ENCODE measurements at places on chromosomes 11 and 22.
A peak's percentile ranks its signal among the peaks of the same experiment; 100 is the strongest.

GRCh38 chr11:95556011-95556341 lies 233.6 kb downstream of the FAM76B start:
- no peak for DNase-seq

DNA sequence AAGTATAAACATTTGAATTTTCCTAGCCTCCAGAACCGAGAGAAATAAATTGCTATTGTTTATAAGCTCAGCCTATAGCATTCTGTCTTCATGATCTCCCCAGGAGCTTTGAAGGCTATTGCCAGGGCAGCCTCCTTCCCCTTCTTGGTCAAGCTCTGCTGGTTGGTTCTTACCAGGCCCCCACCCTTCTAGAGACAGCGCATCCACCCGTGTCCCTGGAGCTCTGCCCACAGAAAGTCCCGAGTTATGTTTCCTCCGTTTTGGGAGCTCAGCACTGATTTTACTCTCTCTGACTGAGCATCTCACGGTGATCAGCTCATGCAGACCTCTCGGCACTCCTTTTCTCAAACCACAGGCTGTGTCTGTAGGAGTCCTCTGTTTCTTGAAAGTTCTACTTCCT lies 123.8 kb upstream of the SORL1-AS1 start:
- DNase-seq: no peak

DNA sequence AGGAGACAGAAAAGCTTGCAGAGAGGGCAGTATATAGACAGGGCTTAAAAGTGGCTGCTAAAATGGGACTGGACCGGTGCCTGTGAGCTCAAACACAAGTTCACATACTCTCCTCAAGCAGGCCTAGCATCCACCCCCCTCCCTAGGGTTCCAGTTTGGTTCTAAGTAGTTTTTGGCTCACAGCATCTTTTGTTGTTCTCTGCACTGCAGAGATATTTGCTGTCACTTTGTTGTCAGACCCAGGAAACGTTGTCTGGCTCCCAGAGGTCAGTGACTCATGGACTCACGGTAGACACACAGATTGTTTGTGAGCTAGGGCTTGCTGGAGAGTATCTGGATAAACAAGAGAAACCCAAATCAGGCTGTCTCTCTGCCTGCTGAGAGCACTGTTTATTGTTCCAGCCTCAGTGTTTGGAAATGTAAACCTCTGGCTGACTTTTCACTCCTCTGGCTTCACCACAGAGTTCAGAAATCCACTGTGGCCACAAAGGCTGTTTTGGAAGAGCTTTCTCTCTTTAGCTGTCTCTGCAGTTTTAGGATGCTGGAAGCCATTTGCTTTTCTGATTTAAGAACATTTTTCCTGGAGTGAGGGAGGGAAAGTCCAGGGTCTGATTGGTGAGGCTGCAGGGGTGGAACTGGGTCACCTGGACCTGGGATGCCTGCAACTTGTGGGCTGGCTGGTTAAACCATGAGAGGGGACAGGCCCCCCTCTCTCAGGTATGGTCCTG lies 303.7 kb upstream of the PLET1 start:
- no peak for DNase-seq

- DNase-seq: no peak
These were observed 10.7 kb downstream of the MAML2 start for GRCh38 chr11:96332126-96332771.

GRCh38 chr11:117232911-117233409 lies 489 bp downstream of the RNF214 start:
- DNase-seq: no peak

DNA sequence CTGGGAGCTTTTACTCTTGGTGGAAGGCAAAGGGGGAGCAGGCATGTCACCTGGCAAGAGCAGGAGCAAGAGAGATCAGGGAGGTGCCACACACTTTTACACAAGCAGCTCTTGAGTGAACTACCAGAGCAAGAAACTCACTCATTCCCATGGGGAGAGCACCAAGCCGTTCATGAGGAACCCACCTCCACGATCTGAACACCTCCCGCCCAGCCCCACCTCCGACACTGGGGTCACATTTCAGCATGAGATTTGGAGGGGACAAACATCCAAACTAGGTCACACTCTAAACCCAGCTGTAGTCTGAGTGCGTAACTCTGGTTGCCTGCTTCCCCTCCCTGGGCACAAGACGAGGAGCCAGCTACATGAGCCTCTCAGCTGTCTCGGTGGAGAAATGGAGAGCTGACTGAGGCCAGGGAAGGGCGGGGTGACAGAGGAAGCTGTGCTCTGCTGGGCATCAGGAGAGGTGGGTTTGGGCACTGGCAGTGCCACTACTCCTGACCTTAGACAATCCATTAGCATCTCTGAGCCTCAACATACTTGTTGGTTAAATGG lies 134.6 kb downstream of the PKNOX2 start:
- DNase-seq: no peak

GRCh38 chr11:113096648-113097047 lies 135.4 kb downstream of the NCAM1 start:
- DNase-seq: no peak

DNA sequence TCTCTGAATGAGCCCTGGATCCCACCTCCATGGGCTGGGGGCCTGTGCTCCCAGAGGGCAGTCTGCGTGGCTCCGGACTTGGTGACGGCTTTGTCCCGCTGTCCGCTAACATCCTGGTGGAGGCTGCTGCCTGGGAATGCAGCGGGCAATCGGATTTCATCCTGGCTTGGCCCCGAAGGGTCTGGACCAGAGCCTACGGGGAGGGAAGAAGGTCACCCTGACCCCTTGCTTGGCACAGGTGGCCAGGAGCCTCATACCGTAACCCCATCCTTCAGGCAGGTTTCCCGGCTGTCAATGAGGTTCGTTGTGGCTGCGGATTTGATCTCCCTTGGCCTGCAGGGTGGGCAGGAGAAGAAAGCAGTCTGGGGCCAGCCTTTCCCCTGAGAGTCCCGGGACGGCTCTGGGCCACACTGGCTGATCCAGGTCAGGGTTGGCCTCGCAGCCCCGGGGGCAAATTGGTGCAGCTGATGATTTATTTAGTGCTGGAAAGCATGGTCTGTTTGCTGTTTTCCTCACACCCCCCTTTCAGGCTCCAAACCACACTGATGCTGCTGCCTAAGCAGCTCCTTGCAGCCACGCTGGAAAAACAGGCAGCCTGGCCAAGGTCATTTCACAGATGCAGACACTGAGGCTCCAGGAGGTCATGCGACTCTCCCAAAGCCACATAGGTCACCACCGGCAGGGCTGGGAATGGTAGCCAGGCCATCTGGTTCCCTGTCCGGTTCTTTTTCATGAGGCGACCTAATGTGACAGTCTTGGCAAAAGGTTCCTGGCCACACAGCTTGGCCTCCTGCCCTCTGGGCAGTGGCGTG lies 15.0 kb downstream of the PRDM11 start:
- DNase-seq: no peak

DNA sequence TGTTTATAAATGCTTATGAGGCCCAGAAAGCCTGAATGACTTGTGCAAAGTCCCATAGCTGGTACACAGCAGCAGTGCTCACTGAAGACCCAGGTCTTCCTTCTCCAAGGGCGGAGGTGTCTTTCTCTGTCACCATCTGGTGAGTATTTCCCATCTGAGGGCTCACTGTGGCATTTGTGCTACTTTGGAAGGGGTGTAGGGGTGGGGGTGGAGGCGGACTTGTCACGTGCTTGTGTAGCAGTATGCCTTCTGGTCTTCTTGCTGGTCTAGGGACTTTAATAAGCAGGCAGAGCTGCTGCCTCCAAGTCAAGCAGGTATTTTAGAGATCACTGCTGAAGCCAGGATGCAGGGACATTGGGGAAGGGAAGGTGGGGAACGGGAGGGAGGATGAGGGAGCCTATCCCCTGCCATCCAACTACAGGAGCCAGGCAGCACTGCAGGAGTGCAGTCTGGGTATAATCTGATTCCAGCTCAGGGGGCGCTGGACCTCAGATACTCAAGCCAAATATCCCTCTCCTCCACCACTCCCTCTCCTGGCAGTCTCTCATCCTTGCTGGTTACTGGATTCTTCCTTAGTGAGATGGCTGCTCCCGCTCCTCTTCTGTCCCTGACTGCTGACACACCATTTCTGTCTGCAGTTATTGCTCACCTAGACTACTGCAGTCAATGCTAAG lies 3.4 kb downstream of the ABCC8 start:
- DNase-seq: no peak

DNA sequence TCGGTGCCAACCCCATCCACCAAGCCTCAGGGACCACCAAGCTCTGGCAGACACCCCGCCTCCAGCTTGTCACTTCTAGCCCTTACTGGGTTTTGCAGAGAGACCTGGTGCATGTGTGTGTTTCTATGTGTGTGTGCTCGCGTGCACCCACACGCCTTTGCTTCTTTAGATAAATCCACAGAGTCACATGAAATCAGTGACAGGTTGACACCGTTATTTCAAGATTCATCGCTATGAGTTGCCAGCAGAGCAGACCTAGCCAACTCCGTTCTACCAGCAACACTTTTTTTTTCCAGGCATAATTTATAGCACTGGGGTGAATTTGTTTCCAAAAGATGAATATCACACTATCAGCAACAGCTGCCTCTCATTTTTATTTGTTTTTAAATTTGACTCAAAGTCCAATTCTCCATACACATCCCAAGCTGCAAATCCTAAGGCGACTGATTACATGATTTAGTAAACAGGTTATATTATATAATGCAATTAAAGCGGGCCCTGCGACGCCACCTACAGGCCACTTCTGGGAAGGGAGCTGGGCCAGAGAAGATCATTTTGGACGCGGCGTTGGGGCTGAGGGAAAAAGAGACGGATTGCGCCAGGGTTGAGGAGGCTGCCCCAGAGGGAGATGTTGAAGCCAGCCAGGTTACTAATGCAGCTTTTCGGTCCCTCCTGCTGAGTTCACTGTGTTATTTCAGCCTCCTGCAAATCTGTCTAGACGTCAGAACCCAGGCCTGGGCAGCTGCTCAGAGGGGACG lies 150.5 kb downstream of the FEZ1 start:
- peak; percentile 22 for DNase-seq

- no peak for DNase-seq
These were observed 34.6 kb upstream of the PDGFD start for GRCh38 chr11:104198576-104198975.

- peak; percentile 8 for DNase-seq
These were observed 36.6 kb downstream of the GAS2 start for GRCh38 chr11:22703040-22703439.

GRCh38 chr11:8814209-8814922 lies 96.6 kb upstream of the AKIP1 start:
- no peak for DNase-seq

GRCh38 chr11:12164061-12165014 lies 53.9 kb downstream of the MICAL2 start:
- DNase-seq: no peak

- DNase-seq: no peak
These were observed 41.6 kb downstream of the WEE1 start for GRCh38 chr11:9615031-9615451.

GRCh38 chr22:35341090-35341874 lies 39.6 kb upstream of the HMOX1 start:
- DNase-seq: no peak

GRCh38 chr11:8608652-8609051 lies 14.6 kb upstream of the STK33 start:
- DNase-seq: no peak

Measured in NCI-H1930 (cell line).